Pulmonary artery endothelial cell (primary cell): ENCODE measurements at places on chromosomes 2 and 18. TPM values are rescaled to one million over a fixed set of nuclear protein-coding genes. Genes with fewer than 3 reads are reported as not detected.

Gene KIF1A
- total RNA-seq = 0.07 TPM in 1 of 2 replicates, not detected in the other

- DNase-seq = no peak
Measured at GRCh38 chr2:153766415-153766814, 105.3 kb upstream of the GALNT13 start.

DNA sequence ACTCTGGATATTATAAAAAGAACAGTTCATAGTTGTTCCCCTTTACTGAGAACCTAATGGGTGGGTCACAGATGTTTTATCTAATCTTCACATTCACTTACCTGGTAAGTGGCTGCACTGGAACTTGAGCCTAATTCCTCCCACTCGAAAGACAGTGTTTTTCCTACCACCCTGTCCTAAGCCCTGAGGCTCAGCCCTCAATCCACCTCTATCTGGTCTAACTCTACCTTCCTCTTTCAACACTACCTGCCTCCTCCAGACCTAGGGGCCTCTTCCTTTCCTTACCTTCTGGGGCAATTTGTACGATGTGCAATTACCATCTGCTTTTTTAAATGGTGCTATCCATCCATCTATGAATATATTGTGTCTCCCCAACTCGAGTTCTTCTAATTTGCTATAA lies 9.7 kb upstream of the KIF3C start:
- DNase-seq = no peak

GRCh38 chr2:84817239-84817655 lies 63.6 kb downstream of the TRABD2A start:
- DNase-seq = no peak

DNA sequence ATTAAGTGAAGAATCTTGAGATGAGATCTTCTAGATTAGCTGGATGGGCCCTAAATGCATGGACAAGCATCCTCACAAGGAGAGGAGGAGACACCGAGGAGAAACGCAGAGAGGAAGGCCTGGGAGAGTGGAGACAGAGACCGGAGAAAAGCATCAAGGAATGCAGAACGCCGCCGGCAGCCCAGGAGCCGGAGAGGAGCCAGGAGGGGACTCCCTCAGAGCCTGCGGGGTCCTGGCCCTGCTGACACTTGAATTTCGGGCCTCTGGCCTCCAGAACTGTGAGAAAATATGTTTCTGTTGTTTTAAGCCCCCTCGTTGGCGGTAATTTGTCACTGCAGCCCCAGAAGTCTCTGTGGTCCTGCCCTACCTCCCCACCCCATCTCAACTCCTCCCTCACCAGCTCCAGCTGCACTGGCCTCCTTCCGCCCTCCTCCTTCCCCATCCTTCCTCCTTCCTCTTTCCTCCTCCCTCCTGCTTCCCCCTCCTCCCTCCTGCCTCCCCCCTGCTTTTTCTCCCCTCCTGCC lies 116.7 kb downstream of the TWIST2 start:
- no peak for DNase-seq

GRCh38 chr2:59005836-59006615 lies 764.9 kb upstream of the FANCL start:
- DNase-seq = no peak

GRCh38 chr18:13688191-13689136 lies 37.9 kb downstream of the FAM210A start:
- DNase-seq = no peak

DNA sequence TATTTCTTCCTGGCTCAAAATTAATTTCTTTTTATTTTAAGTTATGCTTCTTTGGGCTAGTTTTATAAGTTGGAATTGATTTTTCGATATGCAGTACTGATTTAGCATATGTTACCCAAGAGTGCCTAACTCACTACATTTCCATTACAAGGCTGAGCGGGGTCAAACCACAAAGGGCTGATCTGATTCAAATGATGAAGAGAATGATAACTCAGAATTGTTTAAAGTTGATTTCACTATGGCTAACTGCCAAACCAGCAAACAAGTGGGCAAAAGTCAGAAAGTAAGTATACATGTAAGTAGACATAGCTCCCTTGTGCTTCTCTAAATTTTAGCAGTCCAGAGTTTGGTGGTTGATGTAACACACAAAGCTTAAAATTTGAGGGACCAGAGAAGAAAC lies 35.6 kb downstream of the RAD51AP2 start:
- no peak for DNase-seq
